ENCODE measurements at places on chromosomes 11 and 22.

GRCh38 chr11:69697469-69697843, 6.4 kb downstream of the FGF19 start:
- DNase-seq: no peak

DNA sequence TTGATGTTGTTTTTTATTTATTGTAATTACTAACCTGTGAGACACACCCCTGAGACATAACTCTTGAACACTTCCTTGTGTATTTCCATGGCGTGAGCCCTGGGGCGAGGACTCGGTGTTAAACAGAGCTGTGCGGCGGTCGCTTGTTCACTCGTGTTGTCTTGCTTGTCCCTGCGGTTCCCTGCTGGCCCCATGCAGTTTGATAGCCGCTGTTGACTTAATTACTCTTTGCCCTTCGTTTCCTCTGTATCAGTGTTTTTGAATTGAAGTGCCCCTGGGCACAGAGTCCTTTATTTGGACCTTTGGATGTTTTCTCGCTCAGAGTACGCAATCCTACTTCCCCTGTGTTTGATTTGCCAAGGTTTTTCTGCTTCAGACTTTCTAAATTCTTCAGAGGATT, 52.7 kb downstream of the TBC1D22A start:
- DNase-seq: no peak

DNA sequence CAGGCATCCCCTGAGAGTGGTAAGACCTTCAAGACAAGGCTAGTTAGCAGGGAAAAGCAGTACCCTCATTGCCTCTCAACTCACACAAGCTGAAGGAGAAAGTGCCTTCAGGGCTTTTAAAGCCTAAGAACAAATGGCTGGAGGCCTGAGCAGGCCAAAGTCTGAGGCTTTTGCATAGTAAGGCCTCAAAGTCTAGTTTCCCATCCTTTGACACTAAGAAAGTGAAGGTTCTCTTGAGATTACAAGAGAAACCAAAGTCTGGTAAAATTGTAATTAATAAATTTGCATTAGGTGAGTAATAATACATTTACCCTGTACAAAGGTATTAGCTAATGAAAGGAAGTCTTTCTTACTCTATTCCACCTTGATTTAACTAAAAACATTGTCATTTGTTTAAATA, 47.0 kb upstream of the CCDC89 start:
- no peak for DNase-seq

DNA sequence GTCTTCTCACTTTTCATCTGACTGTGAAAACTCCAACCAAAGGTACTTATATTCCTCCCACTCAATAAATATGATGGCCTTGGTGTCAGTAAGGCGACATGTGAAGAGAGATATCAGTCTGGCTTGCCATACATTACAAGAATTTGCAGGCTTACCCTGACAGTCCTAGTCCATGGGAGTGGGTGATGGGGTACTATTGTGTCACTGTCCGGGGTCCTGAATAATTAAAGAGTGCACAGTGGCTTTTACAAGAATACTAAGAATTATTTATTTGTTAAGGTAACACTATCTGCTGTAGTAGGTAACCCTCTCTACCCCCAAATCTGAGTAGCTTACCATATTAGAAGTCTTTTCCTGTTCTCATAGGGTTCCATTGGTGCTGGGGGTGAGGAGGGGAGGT, 23.1 kb upstream of the IZUMO1R start:
- no peak for DNase-seq

GRCh38 chr22:44648085-44648820, 53.8 kb upstream of the PRR5 start:
- no peak for DNase-seq

- DNase-seq: peak; percentile 94
Observed at GRCh38 chr22:28034760-28035401, 115.8 kb upstream of the PITPNB start.

- no peak for DNase-seq
Observed at GRCh38 chr22:33515795-33516194, 404.5 kb downstream of the LARGE1 start.

DNA sequence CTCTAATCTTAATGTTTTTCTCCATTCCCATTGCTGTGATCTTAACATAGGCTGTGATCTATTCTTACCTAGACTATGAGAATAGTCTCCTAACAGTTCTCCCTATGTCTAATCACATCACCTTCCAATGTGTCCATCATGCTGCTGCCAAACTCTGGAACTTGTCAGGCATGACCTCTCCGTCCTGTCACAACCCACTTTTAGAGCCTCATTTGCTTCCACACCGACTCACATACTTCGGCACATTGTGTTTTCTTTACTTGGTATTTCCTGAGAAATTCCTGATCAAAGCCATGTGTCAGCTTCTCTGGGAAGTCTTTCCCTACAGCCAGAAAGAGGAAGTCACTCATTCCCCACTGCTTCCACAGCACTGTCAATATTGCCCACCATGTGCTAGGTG, 40.5 kb upstream of the BIRC3 start:
- DNase-seq: no peak

DNA sequence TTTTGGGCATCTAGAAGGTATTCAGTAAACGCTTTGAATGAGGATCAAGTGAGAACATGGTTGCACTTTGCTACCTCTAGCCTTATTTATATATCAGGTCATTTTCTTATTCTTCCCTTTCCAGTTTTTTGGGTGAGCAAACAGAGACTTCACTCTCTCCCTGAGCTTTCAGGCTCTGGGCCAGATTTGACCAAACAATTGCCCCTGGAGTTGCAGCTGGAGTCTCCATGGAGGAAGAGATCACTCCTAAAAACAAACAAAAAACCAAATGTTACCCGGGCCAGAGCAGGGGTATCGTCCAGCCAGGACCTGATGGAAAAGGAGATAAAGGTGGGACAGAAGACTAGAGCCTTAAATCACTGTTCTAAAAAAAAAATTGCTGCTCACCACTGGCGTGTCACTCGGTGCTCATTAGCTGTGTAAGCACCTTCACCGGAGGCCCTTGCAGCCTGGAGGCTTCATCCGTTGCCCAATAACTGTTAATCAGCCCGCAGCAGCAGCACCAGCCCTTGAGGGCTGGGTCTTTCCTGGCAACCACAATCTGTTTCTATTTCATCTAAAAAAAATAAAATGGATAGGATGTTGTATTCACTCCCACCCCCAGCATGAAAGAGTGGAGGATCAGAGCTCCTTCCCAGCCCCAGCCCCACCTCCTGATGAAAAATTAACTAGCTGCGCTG, 125.0 kb downstream of the PKNOX2 start:
- DNase-seq: no peak

GRCh38 chr11:112346586-112346985, 85.9 kb upstream of the PLET1 start:
- no peak for DNase-seq

Data from Jurkat, Clone E6-1 (cell line).